ENCODE measurements at places on chromosomes 2 and 18.

- no peak for DNase-seq
These were observed 469.4 kb upstream of the SMIM21 start for GRCh38 chr18:75896865-75897264.

- DNase-seq, result no peak
These were observed 1.7 kb downstream of the CYBRD1 start for GRCh38 chr2:171524018-171524401.

DNA sequence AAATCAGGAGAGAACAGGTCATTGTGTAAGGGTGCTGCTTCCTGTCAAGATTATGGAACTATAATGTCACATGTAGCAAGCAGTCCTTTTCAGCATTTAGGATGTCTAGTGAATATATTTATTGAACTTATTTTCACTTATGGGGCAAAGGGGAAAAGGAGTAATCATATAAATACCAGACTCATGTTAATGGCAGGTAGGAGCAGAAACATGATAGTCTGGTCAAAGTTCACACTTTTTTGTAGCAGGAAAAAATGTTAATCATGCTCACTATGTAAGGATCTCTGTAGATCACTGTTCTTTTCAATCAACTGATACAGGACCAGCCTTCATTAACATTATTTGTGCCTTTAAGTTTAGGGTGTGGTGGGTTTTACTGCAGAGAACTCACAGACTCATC lies 219.0 kb downstream of the STK39 start:
- no peak for DNase-seq

DNA sequence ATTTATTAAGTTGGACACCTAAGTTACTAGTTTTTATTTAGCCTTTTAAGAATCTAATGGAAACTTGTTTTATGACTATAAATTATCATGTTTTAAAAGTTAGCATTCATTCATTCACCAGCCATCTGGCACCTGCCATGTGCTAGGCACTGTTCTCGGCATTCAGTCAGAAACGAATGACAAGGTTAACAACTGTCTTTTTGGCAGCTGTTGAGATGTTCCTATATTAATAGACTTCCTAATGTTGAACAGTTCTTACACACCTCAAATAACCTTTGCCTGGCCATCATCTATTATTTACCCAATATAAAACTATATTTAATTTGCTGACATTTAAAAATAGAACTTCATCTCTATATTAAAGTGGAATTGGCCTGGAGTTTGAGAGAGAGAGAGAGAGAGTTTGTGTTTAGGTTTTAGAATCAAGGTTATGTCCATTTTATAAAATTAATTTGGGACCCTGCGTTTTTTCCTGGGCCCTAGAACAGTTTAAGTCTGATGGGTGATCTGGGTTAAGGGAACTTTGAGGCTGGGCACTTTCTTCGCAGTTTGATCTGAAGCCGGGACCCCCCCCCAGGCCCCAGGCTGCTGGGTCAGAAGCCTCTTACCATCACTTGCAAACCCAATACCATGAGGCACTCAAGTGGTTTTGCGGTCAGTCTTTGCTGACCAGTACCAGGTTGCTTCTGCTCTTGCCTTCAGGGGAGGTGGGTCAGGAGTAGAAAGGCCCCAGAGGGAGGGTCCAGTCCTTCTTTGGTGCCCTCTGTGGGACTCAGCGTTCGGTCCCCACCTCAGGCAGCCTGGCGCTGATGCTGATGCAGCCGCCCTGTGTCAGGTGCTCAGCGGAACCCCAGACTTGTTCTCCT lies 48.3 kb upstream of the ASB1 start:
- DNase-seq, result no peak

DNA sequence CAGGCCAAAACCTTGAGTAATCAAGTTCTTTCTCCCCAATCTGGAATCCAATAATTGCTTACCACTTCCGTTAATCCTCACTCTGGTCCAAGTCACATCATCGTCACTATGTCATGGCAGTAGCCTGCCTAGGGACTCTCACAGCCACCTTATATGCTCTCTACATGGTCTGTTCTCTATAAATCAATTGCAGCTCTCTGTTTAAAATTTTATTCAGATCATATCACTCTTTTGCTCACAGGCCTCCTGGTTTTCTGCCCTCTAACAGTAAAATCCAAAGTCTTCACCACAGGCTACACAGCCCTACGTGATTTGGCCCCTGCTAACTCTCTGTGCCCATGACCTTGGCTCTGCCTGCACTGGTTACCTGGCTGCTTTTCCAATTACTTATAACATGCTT lies 188.7 kb downstream of the STK39 start:
- DNase-seq, result no peak

Data from esophagus squamous epithelium (tissue), 5 donors.